Stimulated activated CD8-positive, alpha-beta memory T cell treated with anti-CD3 and anti-CD28 coated beads, Interleukin-15, amount 100 ng/mL, for 4 hours (primary cell): ENCODE measurements at places on chromosomes 1 and 21.

- no peak for DNase-seq
Measured at GRCh38 chr1:15432324-15432723, 5.9 kb upstream of the CTRC start.

- no peak for DNase-seq
Measured at GRCh38 chr1:59752556-59753414, 62.0 kb upstream of the HOOK1 start.

DNA sequence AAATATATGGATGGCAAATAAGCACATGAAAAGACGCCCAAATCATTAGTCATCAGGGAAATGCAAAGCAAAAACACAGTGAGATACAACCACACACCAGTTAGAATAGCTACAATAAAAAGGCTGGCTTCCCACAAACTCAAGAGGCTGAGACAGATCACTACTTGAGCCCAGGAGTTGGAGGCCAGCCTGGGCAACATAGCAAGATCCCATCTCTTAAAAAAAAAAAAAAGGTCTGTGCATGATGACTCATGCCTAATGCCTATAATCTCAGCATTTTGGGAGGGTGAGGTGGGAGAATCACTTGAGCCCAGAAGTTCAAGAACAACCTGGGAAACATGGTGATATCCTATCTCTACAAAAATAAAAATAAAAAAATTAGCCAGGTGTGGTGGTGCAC, 19.8 kb downstream of the LDLRAD1 start:
- DNase-seq = no peak

- no peak for DNase-seq
Measured at GRCh38 chr1:180188091-180188506, 33.4 kb downstream of the QSOX1 start.

- no peak for DNase-seq
Measured at GRCh38 chr1:245650441-245650960, 495.7 kb downstream of the KIF26B start.

GRCh38 chr21:40788635-40789034, 58.3 kb downstream of the DSCAM start:
- DNase-seq = no peak

- no peak for DNase-seq
Measured at GRCh38 chr1:243827206-243827605, 22.8 kb downstream of the AKT3 start.

DNA sequence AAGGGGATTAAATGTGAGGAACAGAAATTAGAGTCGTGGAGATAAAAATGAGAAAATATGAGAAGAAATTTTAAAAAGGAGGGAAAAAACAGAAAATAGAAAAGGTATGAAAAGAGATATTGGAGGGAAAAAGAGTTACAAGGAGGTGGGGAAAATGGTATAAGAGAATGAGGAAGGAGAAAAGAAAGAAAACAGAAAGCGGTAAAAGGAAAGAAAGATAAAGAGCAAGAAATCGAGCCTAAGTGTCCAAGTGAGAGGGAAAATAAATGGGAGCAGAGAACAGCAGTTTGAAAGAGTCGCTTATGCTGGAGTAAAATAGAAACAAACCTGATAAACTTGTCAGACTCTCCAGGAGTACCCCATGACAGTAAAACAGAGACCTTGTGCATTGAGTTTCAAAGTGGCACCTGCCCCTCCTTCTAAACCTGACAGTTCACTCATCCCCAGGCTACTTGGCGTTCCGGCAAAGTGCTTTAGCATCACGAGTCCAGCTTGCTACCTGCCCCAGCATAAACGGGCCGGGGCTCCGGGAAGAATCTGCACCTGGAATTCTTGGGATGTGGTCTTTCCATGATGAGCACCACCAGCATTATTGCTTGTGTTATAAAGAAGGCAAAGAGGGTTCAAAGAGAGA, 585 bp downstream of the NEGR1 start:
- DNase-seq = no peak

- DNase-seq = no peak
Measured at GRCh38 chr1:8604041-8604945, 213.1 kb downstream of the RERE start.

DNA sequence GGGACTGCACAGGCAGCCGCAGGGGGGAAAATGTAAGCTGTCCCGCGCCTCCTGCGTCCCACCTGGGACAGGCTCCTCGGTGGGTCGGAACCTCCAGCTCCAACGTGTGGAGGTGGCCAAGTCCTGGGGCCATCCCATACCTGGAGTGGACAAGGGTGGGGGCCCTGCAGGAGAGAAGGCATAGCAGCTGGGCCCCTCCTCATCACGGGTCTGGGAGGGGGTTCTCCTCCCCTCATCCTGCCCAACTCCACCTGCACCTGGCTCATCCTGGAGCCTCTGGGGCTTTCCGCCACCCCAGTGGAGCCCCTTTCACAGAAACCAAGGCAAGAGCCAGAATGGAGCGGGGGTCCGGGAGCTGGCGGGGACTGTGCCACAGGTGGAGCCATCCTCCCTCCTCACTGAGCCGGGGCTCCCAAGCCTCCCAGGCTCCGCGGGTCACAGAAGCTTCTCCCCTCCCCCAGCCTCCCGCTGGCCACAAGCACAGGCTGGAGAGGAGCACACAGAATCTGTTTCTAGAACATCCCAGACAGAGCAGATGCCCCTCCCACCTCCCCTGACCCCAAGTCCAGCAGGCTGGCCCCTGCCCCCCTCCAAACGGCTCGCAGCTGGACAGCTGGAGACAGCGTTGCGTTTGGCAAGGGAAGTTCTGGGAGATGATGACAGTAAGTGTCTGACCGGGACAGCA, 65.8 kb downstream of the MEGF6 start:
- no peak for DNase-seq

DNA sequence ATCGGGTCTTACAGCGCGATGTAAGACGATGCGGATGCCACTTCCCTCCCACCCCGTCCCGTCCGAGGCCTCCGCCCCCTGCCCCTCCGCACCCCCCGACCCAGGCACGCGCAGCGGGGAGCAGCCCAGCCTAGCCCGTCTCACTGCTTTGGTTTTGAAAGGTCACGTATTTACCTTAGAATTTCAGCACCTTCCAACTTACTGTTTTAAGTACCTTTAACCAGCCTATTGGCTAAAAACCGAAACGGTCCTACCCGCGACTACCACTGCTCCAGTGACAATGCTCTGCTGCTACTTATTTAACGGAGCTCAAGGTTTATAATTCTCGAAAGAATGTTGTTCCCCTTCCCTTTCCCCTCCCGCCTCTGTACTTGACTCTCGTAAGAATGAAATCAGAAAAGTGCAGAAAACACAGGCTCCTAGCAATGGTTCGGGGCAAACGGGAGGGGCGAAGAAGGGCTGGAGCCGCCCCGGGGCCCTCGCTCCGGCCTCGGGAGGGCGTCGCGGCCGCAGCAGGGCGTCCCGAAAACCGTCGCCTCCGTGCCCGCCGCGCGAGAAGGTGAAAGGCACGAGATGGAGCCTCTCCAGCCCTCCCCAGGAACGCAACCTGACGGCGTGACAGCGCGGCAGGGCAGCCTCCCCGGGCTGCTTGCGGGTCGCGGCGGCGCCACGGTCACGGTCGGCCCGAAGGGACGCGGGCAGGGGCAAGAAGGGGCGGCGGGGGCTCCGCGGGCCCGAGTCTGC, 667 bp downstream of the TMEM50B start:
- DNase-seq = no peak

DNA sequence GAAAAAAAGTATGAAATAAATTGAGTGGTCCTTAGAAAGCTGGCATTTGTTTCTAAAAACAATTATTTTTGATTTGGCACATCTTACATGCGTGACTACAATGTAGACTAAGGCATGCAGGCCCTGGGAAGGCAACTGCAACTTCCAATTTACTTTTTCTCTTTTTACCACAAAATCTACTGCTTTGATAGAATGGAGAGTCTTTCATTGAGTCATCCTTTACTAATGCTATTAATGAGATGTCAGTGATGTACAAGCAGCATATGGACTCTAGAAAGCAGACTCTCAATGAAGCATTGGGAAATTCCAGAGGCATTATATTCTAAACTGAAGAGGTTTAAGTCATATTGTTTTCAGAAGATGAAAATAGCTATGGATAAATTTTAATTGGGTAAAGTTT, 29.6 kb upstream of the PRRX1 start:
- DNase-seq = no peak

- no peak for DNase-seq
Measured at GRCh38 chr1:78426408-78426807, 64.4 kb upstream of the PTGFR start.

DNA sequence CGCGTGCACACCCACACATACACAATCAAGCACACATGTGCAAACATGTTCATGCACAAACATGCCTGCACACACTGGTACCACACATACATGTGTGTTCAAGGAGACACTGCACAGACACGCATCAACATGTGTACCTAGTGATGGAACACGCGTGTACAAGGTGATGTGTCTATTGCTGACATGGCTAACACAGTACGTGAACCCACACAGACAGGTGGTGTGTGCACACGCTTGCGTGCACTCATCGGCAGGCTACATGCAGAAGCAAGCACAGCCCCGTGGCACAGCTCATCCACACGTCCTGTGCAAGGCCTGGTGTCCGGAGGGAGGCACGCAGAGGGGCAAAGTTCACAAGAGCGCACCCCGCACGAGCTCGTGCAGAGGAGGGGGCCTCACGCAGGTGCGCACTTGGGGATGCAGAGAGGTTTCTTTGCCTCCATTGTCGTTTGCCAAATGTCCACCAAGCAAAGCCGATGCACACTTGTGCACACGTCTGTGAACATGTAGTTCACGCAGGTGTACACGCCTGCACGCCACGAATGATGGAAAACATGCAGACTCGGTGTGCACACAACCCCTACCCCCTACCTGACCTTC, 969 bp downstream of the ACAP3 start:
- no peak for DNase-seq
